ENCODE measurements at places on chromosomes 2 and 18.

DNA sequence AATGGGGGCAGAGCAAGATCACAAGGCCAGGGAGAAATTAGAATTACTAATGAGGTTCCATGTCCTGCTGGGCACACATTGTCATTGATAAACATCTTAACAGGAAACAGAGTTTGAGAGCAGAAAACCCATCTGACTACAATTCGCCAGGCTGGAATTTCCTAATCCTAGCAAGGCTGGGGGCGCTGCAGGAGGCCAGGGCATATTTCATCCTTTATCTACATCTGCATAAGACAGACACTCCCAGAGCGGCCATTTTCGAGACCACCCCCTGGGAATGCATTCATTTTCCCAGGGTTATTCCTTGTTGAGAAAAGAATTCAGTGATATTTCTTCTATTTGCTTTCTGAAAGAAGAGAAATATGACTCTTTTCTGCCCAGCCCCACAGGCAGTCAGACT is 152.7 kb downstream of the SUCLG1 start:
- no peak for DNase-seq

GRCh38 chr2:72718876-72719275 is 107.0 kb downstream of the EXOC6B start:
- no peak for DNase-seq

GRCh38 chr2:221610255-221610654 is 38.2 kb upstream of the EPHA4 start:
- DNase-seq: no peak

- no peak for DNase-seq
Measured at GRCh38 chr18:12479536-12479935, 71.8 kb downstream of the PRELID3A start.

- DNase-seq: no peak
Measured at GRCh38 chr2:111617299-111618225, 266.4 kb downstream of the ANAPC1 start.

GRCh38 chr2:27903649-27904404 is 13.3 kb downstream of the BABAM2 start:
- no peak for DNase-seq

DNA sequence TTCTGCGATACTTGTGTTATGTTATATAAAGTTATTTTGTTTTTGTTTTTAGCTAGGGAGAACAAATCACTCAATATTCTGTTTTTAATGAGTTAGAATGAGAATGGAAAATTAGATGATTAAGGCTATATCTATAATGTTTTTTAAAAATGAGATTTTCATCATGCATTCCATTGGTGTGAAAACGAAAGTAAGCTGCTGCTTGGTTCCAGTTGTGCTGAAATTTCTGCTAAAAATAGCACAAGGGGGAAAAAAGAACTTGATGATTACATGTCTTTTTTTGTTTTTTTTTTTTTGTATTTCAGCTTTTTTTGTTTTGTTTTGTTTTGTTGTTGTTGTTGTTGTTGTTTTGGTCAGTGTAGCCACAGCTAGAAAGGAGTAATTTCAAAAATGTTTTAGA is 242.6 kb upstream of the KCNJ3 start:
- DNase-seq: no peak

GRCh38 chr2:20576598-20577115 is 74.2 kb downstream of the HS1BP3 start:
- no peak for DNase-seq

DNA sequence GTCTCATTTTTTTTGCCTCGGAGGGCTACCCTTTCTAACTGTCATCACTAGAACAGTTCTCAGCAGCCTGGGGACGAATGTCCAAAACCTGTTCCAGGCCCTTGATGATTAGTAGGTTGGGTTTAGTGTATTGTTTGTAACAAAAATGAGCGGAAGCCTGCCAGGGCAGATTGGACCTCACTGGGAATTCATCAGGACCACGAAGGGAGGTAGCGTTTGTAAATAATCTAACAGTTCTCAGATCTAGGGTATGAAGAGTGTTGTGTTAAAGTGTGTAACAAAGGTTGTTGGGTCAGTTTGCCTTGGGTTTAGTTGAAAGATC is 799 bp downstream of the CEP68 start:
- DNase-seq: no peak

DNA sequence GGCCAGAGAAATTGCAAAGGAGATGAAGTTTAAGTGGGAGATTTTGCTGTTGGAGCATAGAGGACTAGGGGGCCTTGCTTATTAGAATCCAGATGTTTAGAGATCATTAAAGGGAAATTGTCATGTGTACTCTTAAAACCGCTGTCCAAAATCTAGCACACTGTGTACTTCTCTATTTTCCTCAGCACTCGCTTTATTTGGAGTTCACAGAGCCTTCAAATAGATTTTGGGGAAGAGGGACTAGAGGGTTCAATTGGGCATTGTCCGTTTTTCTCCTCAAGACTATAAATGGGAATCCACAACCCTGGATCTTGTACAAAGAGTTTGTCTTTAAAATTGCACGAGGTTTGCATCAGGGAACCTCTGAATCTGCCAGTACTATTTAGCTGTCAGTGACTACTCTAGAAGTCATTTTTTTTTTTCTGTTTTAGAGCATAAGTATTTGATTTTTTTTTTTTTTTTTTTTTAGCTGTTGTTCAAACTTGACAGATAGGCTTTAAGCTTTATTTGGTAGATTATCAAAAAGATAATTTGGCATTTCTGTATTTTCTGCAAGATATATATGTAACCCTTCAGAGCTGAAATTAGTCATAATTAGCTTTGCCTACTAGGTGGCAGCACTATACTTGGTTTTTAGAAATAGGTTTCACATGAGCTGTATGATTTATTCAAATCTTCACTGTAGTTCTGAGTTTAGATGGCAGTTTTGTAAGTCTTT is 14.2 kb downstream of the PMS1 start:
- DNase-seq: no peak

DNA sequence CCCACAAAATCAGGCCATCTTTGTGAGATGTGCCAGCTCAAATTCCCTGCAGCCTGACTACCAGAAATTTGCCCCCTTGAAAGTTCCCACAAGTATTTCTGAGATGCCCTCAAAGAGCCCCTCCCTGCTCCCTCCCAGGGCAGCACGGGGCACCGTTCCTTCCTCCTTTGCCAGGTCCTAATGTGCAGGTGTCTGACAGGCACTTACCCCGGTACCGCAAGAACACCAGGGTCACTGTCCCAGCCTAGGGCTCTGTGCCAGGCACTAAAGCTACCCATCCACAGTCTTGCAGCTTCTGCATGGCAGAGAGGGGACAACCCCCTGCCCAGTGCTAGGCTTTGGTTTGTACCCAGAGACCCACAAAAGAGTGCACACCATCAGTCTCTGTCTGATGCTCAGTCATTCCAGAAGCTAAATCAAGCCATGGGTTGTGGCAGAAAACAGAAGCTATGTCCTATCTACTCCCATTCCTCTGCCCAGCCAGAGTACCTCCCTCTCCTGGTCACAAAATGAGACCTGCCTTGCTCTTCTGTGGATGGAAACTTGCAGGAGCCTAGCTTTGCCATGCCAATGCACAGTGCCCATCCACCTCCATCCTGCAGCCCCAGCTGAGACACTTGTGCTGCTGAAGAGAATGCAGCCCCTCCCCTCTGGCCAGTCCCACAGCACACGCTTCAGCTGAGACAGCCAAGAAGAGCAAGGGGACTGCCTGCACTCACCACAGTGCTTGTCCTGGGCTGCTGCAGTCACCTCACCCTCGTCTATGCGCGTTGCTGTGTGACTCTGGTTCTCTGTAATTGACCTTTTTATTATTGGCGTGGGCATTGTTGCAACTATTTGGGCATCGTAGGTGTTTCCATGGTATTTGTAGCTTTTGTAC is 48.7 kb downstream of the INPP5D start:
- no peak for DNase-seq

DNA sequence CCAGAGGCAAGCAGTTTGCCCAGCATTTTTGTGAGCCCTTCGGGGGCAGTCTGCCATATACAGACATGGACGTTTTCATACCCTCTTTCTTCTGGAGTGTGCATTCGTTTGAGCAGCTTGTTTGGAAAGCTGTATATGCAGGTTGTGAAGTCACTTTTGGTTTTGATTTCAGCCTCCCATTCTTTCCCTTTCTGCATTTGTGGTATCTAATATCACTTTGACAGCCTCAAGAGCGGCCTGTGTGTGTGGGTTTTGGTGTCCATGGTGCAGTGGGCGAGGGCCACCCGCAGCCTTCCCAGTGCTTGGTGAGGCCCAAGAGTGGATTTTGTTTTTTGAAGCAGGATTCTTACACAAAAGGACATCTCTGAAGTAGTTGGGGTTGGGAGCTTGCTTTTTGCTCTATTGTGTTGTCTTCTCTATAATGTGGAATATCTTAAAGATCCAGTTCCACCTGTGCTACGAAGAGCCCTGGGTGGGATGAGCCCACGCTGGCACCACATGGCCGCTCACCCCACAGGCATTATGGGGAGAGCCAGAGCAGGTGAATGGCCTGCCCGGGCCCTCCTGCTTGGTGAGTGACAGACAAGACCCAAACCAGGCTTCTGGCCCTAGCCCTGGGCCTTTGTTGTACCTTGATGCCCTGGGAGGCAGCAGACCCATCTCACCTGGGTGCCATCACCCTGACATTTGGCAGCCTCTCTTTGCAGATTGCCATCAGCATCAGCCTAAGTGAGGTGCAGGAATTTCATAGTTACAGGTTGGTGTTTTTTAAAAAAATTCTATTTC is 29.5 kb downstream of the INPP4A start:
- DNase-seq: no peak

- DNase-seq: no peak
Measured at GRCh38 chr2:61210332-61210981, 48.5 kb downstream of the C2orf74 start.

DNA sequence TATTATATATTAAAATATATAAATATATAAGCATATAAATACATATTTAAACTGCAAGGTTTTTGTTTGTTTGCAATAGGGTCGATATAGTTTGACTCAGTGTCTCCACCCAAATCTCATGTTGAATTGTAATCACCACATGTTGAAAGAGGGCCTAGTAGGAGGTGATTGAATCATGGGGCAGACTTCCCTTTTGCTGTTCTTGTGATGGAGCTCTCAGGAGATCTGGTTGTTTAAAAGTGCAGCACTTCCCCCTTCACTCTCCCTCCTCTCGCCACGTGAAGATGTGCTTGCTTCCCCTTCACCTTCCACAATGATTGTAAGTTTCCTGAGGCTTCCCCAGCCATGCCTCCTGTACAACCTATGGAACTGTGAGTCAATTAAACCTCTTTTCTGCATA is 2137.3 kb upstream of the CELF4 start:
- DNase-seq: no peak

DNA sequence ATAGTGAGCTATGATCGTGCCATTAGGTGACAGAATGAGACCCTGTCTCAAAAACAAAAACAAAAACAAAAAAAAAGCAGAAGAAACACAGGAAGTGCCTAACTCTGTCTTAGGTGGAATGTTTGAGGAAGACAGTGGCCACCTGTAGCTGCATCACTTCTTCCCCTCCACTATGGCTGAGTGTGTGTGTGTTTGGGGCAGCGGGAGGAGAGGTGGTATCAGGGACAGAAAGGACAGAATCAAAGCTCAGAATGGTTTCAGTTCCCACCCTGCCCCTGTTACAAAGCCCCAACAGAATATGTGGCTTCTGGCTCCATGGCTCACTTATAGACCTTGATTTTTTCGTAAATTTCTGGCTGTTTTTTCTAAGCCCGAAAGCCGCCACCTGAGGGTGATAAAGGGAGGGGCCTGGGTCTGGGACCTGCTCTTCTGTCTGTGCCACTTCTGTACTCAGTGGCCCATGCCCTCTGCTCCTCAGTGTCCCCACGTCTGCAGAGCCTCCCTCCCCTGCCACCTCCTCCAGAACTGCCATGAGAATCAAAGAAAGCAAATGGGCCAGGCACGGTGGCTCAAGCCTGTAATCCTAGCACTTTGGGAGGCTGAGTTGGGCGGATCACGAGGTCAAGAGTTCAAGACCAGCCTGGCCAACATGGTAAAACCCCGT is 27.4 kb downstream of the SERTAD2 start:
- DNase-seq: no peak

GRCh38 chr18:3605954-3606443 is 156.0 kb downstream of the TGIF1 start:
- no peak for DNase-seq

DNA sequence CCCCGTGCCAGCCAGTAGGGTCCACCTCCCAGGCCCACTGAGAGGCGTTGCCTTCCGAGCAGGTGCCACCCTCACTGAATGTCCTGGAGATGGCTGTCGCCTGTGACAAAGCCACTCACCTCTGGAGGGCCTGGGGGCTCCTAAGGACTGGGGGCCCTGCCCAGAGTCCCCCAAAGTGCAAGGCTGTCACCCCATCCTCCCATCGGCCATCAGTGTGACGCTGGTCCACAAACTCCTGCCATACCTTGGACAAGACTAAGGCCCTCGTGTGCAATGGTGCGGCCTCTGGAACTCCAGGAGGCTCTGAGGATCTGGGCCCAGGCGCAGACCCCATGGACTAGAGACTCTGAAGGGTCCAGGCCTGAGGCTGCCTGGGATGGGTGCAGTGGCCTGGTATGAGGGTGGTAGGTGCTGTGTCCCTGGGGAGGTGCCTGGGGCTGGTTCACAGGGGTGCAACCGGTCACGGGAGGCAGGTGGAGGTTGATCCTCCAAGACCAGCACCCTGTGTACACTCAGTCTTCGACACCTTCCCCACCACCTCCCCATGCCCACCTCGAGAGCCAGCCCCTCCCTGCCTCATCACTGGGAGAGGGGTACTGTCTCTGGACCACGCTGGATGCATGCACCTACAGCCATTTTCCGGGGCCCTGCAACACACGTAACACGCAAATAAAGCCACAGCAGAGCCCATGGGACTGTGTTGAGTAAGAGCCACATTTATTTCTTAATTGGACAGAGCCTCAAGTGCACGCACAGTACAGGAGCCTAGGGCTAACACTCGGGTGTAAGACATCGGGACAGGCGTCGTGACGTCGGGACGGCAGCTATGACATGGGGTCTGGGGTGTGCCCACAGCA is 21.6 kb downstream of the AQP12A start:
- no peak for DNase-seq

DNA sequence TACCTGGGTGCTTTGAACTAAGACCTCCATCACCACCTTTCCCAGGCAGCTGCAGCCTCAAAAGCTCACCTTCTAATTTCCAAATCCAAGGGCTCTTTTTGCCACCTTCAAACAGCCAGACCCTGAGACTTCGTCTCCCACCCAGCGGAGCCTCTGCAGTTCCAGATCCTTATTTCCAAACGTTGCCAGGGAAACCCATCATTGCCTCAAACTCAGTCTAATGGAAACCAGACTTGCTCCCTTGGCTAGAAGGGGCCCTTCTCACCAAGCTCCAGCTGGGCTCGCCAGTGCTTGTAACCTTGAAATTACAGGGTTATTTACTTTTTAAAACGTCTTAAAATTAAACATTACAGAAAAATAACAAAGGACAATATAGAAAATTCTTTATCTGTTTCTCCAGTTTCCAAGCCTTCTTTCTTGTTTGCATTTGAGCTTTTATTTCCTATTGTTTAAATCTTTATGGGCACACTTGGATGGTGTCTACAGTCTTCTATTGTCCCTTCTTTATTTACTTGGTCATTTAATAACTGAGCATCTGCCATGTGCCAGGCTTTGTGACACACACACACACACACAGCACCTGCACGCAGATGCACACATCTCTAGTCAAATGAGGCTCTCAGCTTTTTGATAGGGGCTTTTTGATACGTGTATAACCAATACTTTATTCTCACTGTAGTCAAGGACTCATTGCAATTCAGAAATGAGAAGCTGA is 36.1 kb downstream of the TRPM8 start:
- no peak for DNase-seq
